ENCODE measurements at places on chromosomes 12 and 14.

DNA sequence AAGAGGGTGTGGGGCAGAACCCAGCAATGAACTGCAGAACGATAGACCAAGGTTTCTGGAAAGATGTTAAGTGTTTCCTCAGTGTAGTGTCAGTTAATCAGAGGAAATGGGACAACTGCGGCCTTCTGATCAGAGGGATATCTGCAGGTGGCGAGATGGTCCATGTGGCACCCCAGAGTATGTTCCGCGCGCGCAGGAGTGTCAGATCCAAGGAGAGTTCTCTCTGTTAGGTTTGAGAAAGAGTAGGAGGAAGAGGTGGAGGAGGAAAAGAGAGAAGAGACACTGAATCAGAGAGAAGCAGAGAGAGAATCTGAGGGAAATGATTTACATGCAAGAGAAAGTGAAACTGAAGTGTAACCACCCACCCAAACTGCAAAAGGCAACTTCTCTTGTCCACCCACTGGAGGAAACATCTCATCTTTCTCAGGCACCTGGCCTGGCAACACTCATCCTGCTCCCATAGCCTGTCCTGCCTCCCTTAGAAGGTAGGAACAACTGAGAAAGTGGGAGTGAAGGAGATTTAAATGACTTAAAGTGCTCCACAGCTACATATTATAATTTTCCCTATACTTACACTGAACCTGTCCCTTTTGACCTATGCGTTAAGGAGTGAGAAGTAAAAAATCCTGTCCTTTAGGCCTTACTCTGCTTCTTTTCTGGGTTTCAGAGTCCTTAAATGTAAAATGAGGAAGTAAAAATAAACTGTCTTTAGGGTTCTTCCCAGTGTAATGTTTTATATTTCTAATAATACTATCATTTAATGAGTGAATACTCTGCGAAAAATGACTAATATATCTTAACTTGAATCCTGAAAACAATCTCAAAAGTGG lies 6.8 kb upstream of the TESPA1 start:
- DNase-seq = no peak

- peak; percentile 36 for DNase-seq
Measured at GRCh38 chr12:80321653-80322052, 122.4 kb upstream of the PTPRQ start.

DNA sequence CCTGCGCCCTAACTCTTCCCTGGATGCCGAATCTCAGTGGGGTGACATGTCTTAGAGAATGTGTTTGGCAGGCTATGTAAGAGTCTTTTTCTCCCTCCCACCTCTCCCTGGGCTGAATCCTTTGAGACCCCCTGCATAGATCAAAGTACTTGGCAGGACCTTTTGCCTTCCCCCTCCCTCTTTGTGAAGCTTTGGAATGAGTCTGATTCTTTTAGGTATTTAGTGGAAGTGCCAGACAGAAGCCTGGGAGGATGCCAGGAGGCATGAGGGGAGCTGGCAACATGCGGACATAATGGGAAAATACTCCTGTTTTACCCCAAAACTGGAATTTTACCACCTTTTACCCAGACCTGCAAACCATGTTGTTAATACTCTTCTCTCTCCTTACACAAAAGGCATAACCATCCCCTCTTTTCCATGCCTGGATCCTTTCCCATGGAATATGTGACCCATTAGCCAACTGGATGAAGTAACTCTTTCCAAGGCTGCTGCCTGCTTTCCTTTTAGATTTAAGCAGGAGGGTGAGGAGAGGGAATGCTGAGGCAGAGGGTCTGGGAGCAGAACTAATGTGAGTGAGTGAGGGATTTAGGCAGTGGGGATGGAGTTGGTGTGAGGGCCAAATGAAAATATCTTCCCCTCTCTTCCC lies 41.7 kb downstream of the TTLL5 start:
- DNase-seq = no peak

DNA sequence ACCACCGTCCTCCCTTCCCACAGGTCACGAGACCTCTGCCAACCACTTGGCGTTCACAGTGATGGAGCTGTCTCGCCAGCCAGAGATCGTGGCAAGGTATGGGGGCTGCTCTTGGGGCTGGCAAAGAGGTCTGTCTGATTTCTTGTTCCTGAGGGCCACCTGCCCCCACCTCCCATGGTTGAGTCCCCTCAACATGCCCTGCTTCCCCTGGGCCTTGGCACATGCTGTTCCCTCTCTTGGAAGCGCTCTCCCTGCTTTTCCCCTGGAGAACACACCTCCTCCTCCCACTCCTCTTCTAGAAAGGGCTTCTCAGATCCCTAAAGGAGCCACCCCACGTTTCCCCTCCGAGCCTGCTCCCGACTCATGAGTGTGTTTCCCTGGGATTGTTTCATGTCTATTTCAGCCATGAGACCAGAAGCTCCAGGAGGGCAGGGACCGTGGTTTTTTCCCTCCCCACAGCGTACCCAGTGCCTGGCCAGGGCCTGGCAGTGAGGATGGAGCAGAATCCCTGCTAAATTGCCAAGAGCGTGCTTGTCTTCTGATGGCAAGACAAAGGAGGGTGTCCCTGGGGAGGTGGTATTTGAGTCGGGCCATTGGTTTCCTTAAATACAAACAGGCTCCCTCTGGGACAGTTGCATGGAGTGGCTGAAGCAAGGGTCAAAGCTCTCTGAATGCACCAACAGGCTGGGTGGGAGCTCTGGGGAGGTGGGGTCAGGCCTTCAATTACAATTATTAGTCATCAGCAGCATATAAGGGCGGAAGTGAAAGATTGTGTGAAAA lies 34.1 kb downstream of the CYP46A1 start:
- no peak for DNase-seq

DNA sequence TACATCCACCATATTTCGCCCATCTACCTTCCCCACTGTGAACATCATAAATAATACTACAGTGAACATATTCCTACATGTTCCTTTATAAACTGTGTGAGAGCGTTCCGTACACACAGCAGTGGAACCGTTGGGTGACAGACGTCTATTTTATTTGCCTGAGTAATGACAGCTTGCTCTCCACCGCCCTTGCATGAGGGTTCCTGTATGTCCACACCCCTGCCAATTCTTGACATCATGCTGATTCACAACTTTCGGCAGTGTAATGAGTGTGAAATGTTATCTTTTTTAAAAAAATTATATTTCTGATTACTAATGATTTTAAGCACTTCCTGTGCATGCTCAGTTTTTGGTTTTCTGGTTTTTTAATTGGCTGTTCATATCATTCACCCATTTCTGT lies 4.3 kb upstream of the RAD52 start:
- no peak for DNase-seq

DNA sequence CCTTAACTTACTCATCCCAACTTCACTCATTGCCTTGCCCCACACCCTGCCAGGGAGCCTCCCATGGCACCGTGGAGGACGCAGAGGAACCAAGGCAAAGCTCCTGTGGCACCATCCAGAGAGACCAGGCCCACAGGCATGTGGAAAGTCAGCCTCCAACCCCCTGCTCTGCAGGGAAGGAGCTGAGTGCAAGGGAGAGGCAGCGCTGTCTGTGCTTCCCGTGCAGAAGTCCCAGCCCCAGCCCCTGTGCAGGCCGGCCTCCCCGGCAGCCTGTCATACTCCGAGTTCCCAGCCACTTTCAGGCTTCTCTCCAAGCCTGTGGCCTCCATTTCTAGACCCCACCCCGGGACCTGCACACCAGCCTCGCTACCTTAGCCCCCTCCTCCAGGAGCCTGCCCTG lies 106.4 kb downstream of the SINHCAF start:
- no peak for DNase-seq

- peak; percentile 74 for DNase-seq
Measured at GRCh38 chr12:6167327-6168280, 32.6 kb upstream of the CD9 start.

DNA sequence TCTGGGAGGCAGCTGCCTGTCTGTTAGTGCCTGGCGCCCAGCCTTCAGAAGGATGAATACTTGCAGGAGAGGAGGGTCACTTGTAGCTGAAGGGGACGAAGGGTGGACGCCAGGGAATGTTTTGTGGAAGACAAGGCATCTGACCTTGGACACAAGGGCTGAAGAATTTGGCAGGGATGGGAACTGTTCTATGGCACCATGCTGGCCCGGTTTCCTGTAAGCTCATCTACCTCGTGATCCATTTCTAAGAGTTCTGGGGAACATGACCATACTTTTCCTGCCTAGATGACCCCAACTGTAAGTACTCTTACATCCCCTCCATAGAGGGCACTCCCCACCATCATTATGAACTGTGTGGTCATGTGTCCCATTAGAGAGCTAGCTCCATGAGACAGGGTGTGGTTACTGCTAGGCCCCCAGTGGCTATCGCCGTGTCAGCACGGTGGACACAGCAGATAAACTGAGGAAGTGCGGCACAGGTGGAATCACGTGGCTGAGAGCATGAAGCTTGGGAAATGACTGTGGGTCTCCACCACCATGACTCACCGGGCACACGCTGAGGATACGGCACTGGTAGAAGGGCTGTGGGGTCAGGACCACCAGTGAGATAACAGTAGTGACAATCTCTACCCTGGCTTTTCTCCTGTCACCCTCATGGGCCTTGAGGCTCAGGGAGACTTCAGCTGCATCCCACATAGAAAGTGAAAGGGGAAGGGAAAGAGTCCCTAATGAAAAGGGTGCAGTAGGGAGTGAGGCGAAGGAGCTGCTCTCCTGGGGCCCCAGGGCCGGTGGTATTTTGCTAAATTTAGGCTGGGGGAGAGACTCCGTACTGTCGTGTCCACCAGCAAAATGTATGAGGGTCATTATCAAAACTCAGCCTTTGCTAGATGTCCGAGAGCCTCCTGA lies 252.6 kb downstream of the FOXN3 start:
- no peak for DNase-seq

DNA sequence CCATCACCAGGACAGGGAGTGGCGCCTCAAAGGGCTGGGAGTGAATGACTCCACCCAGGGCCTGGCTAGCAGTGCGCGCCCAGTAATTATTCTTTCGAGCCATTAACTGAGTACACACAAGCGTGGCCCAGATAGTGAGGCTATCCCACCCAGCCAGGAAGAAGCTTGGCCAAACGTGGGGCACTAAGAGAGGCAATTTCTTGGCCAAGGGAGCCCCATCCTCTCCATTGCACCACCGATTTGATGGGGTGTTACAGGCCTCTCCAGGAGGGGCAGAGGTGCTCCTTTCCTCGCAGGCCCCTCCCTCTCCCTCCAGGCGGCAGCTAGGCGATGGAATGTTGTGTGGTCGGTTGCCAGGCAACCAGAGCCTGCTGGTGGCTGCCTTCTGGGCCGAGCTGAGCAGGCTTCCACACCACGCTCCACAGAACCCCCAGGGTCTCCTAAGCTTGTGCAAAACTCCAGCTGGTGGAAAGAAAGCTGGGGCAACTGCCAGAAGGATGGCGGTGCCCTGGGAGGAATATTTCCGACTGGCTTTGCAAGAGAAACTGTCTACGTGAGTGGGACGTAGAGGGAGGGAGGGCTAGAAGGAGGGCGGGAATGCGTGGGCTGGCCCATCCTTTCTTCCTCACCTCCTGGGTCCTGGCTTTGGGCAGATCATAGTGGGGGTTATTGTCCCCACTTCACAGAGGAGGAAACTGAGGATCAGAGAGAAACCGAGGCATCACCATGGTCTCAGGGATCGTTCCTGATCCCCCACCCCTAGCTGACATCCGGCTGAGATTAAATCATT lies at the start of gene CFAP73:
TSS of gene CFAP73 (plus strand) at position 364 of the 790 bp plus-strand sequence. CDS start at position 498, 134 bp downstream.
- DNase-seq = peak; percentile 89

DNA sequence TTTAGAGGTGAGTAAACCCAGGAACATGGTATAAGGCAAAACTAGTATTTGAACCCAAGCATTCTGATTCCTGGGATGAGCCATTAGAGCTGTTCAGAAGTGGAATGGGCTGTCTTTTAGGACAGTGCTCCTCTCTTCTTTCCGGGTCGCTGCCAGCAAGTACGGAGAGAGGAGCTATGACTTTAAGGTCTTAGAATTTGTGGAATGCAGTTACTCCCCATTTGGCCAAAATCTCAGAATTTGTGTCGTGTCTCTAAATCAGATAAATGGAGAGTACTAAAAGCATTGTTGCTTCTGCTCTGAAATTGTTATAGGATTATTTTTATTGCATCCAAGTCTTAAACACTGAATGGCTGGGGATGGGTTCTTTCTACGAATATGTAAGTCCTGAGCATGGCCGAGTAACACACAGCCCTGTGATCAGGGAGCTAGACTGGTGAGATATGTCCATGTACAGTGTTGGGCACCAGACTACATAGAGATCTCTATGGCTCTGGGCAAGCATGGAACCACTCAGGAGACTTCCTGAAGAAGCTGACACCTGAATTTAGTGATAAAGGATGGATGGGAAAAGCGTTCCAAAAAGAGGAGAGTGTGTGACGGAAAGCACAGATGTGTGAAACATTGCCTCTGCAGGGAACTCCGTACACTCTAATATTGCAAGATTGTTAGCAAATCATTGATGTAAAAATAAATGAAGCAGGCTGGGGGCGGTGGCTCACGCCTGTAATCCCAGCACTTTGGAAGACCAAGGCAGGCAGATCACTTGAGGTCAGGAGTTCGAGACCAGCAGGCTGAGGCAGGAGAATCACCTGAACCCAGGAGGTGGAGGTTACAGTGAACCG lies 184.7 kb downstream of the SRGAP1 start:
- DNase-seq = no peak

DNA sequence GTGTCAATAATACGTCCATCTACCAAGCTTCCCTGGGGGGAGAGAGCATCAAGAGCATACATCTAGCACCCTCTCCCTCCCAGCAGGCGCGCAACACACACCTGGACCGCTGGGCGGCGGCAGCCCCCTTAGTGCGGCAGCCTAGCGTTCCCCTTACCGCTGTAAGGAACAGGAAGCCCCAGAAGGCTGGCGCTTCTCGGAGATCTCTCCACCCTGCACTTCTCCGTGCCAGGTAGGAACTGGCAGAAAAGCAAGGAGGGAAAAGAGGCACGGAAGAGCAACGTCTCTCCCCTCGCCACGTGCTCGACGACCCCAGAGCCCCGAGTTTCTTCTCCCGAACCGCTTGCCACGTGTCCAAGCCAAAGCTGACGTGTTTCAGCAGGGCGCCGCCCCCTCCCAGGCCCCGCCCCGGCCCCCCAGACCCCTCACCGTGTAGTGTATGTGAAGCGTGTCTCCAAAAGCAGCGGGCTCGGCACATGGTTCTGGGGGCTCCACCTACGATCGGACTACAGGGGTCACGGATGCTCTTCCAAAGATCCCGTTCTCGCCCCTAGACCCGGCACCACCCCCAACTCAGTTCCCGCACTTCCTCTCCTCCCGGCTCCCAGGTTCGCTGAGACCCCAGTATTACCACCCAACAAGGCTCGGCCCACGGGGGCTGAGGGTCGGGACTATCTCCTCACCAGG lies 532 bp downstream of the FKBP11 start:
- no peak for DNase-seq

GRCh38 chr12:108282676-108283075 lies 56.4 kb downstream of the CMKLR1 start:
- DNase-seq = no peak

DNA sequence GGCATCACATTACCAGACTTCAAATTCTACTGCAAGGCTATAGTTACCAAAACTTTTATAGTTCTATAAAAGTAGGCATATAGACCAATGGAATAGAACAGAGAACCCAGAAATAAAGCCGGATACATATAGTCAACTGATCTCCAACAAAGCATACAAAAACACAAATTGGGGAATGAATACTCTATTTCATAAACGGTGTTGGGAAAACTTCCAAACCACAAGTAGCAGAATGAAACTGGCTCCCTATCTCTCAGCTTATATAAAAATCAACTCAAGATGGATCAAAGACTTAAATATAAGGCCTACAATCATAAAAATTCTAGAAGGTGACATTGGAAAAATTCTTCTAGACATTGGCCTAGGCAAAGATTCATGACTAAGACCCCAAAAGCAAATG lies 187.9 kb upstream of the PLXNC1 start:
- no peak for DNase-seq

All from PC-9 (cell line).